ENCODE measurements at places on chromosomes 4 and X.

GRCh38 chrX:111467896-111468295 is 43.5 kb upstream of the SERTM2 start:
- DNase-seq: no peak

DNA sequence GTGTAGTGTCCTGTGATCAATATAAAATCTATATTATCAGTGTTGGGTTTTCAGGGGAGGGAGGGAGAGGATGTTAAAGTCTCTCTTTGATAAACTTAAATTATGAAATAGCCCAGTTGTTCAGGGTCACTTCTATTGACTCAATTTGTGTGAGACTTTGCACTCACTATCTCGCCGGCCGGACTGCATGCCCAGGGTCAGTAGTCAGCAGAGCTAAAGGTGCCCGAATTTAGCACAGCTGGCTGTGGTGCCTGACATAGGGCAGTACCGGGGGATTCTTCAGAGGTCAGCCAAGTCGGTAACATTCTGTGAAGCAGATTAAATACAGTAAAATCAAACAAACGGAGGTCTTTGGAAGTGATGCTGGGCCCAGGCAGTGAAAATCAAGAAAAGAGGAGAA is 19.2 kb downstream of the GABRQ start:
- DNase-seq: no peak

DNA sequence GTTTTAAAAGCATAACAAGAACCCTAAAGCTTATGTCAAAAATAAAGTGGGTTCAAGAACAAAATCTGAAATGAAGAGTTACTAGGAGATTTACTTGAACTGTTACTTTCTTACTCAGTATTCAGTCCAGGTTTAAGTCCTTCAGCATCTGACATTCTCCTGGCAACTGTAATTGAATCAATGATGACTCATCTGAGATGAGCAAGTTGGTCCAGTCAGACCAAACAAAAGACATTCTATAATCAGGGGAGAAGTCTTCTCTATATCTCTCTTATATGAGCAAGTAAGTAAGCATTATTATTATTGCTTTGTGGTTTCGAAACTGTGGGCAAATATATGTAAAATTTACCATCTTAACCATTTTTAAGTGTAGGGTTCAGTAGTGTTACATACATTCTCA is 34.6 kb downstream of the MAP9 start:
- DNase-seq: no peak

DNA sequence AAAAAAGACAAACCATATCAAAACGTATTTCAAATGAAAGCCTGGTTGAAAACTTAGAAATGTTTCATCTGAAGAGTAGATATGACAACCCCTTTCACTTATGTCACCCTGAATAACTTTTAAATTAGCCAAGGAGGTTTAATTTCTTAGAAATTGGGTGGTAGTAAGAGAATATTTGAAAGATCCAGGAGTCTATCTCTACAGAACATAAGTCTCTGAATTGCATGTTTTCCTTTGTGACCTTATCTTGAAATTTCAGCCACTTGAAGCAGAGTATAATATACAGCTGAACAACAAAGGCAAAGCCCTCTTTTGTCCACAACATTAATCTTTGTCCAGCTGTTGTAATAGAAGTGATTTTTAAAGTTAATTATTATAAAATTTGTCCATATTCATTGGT is 49.5 kb downstream of the TMEM154 start:
- no peak for DNase-seq

DNA sequence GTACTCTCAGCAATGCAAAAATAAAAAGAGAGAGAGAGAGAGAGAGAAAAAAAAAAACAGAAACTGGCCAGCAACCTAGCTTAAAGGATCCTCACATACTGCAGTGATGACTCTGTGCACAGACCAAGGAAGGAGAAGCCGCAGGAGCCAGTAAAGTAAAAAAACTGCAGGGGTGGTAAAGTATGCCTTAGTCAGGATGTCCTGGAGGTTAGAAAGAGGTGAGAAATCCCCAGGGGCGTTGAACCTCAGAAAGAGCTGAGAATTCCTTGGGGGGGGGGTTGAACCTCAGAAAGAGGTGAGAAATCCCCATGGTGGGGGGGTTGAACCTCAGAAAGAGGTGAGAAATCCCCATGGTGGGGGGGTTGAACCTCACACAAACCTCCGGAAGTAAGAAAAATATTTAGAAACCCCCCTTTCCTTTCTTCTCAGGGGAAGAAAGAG is 48.0 kb downstream of the MAGEA9 start:
- DNase-seq: no peak

GRCh38 chr4:150280081-150280895 is 202.0 kb downstream of the DCLK2 start:
- DNase-seq: no peak

- DNase-seq: no peak
Observed at GRCh38 chr4:7744142-7744804, 195.4 kb downstream of the AFAP1 start.

- no peak for DNase-seq
Observed at GRCh38 chr4:143654571-143654970, 45.9 kb downstream of the FREM3 start.

DNA sequence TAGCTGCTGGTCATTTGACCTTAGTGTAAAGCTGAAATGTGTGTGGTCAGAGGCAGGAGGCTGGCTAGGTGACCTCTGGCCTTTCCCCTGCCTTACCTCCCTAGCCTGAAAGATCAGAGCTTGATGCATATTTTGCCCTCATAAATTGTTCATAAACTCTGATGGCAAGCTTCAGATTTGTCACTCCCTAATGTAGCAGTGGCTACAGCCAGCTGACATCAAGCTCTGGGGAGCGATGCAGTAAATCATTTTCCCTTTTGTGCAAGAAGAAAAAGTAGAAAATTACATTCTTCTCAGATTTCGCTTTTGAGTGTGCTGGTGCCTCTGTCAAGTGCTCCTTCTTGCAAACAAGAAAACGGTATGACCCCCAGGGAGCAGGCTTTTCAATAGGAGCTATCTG is 87.7 kb upstream of the MAGEA4 start:
- no peak for DNase-seq

GRCh38 chr4:176579226-176579625 is 213.5 kb downstream of the VEGFC start:
- no peak for DNase-seq

GRCh38 chr4:174490451-174490961 is 31.8 kb downstream of the HPGD start:
- no peak for DNase-seq

DNA sequence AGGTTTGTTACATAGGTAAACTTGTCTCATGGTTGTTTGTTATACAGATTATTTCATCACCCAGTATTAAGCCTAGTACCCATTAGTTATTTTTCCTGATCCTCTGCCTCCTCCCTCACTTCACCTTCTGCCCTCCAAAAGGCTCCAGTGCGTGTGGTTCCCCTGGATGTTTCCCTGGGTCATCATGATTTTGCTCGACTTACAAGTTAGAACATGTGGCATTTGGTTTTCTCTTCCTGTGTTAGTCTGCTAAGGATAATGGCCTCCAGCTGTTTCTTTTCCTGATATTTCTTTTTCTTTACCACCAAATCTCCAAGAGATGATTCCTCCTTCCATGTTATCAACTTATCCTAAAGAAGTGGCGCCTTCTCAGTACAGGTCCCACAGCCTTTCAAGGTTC is 543.1 kb upstream of the ADGRL3 start:
- DNase-seq: no peak

- DNase-seq: no peak
Observed at GRCh38 chr4:80253510-80253909, 13.0 kb upstream of the FGF5 start.

DNA sequence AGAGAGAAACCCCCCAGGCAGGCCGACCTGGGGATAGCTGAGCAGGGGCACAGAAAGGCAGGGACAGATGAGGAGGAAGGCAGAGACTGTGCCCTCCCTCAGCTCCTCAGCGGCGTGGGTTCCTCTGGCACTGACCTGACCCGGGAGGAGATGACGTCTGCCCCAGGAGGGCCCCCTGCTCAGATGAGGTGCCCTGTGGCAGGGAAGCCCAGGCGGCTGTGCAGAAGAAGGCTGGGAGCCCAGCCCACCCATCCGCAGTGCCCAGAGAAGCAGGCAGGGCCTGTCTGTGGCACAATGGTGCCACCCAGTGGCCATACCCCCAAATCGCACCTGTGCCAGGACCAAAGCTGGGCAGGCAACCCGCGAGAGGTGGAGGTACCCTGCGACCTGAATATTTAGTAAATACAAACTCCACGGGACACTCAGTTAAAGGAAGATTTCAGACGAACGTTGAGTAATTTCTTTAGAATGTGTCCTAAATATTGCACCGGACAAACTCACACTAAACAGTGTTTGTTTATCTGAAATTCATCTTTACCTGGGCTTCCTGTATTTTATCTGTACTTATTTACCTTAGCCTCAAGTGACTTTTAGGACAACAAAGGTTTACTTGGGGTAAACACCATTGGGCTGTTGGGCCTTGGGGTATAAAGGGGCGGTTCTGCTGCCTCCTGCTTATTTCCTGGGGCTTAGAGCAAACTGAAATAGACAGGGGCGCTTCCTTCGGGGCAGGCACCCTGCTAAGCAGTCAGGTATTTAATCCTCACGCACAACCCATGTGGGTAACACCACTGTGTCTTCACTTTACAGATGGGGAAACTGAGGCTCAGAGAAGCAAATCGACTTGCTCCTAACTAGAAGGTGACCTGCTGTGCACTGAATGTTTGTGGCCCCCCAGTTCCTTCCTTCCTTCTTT is 46.5 kb upstream of the HMX1 start:
- DNase-seq: peak; percentile 13

DNA sequence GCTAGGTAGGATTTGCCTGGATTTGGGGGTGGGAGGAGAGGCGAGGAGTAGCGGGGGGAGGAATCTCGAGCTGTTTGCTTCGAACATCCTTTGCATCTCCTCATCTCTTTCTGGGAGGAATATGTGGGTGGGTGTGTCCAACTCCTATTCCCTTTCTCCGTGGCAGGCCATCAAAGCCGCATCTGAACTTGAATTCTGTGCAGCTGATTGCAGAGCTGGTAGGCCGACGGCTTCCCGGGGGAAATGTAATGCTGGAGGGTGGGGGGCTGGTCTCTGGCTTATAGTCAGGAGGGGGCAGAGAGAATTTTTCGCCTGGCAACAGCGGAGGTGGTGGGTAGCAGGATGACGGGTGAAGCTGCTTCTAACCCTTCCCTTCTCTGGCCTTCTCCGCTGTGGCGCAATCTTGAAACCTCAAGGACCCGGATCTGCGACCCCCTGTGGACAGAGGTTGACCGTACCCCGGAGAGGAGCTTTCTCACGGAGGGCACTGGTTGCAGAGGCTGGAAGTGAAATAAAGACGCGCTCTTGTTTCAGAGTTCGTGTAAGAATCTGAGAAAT is 628 bp downstream of the ZCCHC12 start:
- DNase-seq: no peak

GRCh38 chr4:23932186-23932585 is 42.3 kb upstream of the PPARGC1A start:
- DNase-seq: no peak

- no peak for DNase-seq
Observed at GRCh38 chr4:59200992-59201391, 1999.1 kb upstream of the ADGRL3 start.

DNA sequence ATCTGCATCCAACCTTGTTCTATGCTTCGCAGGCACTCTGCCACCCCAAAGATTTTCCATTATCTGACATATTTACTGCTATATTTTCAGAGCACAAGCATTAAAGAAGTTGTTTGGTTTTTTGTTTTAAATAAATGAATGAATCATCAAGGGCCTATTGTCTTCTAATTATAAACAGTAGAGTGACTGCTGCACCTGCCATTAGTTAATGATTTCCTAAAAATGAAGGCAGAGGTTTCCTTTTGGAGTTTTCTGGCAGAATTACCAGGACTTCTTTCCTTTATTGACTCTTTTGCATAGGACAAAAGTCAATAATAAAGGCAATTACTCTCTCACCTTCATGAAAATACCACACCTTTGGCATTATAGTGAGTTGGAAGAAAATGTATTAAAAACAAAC is 238.1 kb downstream of the INPP4B start:
- no peak for DNase-seq

- DNase-seq: peak; percentile 6
Observed at GRCh38 chrX:24676403-24677024, 17.2 kb upstream of the POLA1 start.

DNA sequence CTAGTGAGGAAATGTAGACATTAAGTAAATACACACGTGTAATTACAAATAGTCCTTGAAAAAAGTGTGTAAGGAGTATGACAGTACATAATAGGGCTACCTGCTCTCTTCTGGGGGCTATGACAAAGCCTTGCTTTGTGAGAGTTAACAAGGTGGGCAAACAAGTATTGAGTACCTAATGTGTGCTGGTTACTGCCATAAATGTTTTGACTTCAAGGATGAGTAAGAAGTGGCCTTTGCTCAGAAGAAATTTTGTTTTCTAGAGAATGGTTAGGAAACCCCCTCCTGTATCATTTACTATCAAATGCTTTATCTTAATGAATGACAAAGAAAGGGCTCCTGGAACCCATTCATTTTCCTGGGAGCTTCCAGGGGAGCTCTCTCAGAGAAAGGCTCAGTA is 167.0 kb upstream of the CASK start:
- no peak for DNase-seq

DNA sequence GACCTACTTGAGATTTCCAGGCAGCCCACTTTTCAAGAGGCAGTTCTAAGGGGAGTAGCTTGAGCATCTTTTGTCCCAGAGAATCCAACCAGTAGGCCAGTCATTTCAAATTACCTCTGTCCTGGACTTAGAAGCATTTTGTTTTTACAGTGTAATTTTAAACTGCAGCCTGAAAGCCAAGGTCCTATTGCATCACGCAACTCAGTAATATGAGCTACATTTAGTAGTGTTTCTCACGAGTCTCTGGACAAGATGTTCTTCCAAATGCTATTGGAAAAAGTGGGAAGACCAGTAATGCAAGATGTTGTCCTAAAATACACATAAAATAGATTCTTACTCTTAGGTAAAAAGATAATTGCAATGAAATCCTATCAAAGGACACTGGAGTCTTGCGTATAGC is 182.5 kb upstream of the ARX start:
- DNase-seq: no peak

- no peak for DNase-seq
Observed at GRCh38 chrX:153397256-153397960, 3.7 kb downstream of the PNMA6E start.

- no peak for DNase-seq
Observed at GRCh38 chrX:29530501-29530900, 684.9 kb upstream of the MAGEB2 start.

DNA sequence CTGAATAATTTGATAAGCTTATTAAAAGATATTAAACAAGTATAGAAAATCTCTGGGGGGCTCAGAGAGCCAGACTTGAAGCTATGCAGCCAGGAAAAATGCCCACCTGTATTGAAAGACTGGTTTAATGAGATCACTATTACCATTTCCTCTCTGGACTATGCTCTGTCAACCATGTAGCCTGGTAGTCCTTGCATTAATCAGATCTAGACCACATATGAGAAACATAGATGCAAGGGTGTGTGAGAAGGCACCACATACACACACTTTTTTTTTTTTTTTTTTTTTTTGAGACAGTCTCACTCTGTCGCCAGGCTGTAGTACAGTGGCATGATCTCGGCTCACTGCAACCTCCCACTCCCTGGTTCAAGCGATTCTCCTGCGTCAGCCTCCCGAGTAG is 75.9 kb upstream of the ATP8A1 start:
- DNase-seq: no peak

DNA sequence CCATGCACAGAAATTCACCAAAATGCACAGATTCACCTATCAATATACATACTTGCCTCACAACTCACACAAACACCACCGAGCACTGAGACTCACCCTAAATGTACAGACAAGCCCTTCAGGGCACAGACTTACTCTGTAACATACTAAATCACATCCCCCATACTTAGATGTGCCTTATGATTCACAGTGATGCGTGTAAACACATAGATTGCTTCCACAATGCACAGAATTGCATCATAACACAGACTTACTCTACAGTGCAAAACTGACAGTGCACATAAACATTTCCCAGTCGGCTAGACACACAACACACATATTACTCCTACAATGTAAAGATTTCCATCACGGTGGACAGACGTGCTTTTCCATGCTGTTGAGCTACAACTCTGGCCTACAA is 6.2 kb downstream of the LINC00632 start:
- DNase-seq: no peak
